Caco-2 (cell line): ENCODE measurements at places on chromosomes 1 and 21.

DNA sequence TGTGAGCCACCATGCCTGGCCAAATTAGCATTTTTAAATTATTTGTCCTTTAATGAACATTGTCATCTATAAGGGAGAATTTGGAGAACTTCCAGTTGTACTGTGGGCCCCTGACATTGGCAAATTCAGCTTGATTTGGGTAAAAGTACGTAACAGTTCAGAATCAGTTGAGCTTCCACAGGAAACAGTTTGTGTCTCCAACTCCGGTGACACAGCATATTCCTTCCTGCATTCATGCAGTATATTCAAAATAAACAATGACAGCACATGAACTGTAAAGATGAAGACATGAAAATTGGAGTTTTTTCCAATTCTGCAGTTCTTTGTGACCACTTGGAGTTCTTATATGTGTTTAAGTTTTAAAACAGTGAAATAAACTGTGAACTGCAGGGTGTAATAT lies 28.2 kb downstream of the RNF220 start:
- no peak for DNase-seq

DNA sequence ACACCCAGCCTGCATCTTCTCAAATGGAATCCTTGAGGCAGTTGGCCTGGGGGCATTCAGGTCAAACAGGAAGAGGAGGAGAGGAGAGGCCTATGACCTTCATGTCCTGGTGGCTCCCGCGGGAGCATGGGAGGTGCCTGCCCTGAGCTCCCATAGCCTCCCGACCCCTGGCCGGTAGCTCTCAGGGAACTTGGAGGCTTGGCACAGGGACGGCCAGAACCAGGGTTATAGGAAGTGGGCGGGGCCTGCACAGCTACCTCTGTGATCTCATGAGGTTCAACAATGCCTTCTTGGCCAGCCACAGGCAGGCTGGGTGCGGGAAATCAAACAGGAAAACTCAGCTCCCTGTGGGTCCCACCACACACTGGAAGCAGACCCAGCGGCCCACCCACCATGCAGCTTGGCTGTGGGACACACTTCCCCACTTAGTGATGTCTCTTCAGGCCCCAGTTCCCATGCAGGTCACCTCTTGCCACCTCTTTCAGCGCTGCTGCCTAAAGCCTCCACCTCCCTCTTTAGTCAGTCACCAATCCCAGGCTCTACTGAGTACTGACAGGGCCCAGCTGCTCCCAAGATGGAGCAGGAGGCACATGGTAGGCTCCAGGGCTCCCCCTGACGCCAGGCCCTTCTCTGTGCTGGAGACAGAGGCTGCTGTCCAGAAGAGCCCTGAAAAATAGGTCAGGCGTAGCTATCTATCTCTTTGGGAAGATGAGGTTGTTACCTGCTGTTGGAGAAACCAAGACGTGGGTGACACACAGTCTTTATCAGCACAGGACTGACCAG lies at the start of gene SLFNL1:
Gene SLFNL1, minus strand, starts transcription at position 200 of the 783 bp plus-strand sequence. CDS start 1,065 bp downstream, outside the sequence.
- no peak for DNase-seq

DNA sequence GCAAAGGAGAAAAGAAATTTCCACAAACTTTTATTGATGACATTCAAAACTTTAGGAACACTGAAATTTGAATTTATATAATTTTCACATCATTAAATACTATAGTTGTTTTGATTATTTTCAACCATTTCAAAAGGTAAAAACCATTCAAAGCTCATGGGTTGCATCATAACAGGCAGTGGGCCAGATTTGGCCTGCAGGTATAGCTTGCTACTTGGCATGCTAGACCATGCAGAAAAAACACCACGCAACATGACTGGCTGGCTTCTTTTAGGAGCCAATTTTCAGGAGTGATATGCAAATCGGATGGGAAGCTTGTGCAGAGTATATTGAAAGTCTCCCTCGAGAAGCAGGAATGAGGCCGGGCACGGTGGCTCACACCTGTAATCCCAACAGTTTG lies 144.8 kb downstream of the GLUL start:
- no peak for DNase-seq

GRCh38 chr1:183247066-183247465 lies 61.0 kb downstream of the LAMC2 start:
- DNase-seq, result no peak

GRCh38 chr1:94101613-94102525 lies 19.1 kb downstream of the ABCA4 start:
- peak; percentile 40 for DNase-seq

- DNase-seq, result no peak
Observed at GRCh38 chr1:118785246-118785645, 202.9 kb downstream of the TBX15 start.

DNA sequence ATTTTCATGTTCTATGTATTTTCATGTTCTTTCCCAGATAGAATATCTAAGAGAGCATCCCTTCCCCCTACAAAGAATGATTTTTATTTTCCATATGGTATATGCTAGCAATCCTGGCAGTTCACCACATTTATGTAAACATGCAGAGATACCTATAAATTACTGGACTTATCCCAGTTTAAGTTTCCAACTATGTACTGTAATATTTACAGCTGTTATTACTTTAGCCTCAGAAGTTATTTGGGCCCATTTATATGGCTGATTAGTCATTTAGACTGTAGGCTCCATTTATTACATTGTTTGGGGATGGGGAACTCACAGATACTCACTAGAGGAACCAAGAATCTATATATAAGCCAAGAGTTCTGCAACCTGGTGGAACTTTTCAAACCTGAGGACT lies 84.8 kb upstream of the WARS2 start:
- no peak for DNase-seq

DNA sequence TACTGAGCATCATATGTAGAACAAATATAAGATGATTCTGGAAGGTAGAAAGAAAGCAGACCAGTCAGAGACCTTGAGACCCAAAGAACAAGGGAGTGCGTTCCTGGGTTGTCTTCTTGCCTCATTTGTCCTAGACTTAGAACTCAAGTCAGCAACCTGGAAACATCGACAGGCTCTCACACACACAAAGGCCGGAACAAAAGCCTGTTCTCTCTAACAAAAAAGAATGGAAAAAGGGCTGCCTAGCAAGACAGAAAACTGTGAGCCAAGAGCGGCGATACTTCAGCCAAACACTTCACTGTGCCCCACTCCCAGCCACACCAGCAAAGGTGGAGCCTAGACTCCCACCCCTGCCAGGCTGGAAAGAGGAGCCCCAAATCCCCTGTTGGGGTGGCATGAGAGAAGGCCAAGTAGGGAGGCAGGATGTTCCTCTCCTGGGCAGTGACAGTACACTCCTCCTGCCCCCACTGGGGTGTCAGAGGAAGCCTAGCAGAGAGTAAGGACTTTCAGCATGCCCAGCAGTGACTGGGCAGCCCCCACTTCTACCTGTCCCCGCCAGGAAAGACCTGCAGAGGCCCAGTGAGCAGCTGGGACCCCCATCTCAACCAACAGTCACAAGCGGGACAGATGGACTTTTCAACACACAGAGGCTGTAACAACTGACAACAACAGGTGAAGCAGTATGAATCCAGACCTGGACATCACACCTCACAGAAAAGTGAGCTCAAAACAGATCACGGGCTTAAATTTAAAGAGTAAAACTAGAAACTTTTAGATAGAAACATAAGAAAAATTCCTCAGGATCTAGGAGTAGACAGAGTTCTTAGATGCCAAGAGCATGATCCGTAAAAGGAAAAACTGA lies 33.0 kb downstream of the MRAP start:
- DNase-seq, result no peak

GRCh38 chr1:114670083-114671010 lies 498 bp upstream of the DENND2C start:
- peak; percentile 89 for DNase-seq

- no peak for DNase-seq
Observed at GRCh38 chr1:220878191-220879075, 810 bp upstream of the HLX start.

GRCh38 chr1:3504151-3504821 lies 49.8 kb downstream of the ARHGEF16 start:
- no peak for DNase-seq

GRCh38 chr1:227559499-227559898 lies 3.9 kb upstream of the ZNF678 start:
- no peak for DNase-seq

- peak; percentile 38 for DNase-seq
Observed at GRCh38 chr1:8598060-8598724, 219.2 kb downstream of the RERE start.

- no peak for DNase-seq
Observed at GRCh38 chr1:223513309-223513708, 120.1 kb downstream of the CCDC185 start.

DNA sequence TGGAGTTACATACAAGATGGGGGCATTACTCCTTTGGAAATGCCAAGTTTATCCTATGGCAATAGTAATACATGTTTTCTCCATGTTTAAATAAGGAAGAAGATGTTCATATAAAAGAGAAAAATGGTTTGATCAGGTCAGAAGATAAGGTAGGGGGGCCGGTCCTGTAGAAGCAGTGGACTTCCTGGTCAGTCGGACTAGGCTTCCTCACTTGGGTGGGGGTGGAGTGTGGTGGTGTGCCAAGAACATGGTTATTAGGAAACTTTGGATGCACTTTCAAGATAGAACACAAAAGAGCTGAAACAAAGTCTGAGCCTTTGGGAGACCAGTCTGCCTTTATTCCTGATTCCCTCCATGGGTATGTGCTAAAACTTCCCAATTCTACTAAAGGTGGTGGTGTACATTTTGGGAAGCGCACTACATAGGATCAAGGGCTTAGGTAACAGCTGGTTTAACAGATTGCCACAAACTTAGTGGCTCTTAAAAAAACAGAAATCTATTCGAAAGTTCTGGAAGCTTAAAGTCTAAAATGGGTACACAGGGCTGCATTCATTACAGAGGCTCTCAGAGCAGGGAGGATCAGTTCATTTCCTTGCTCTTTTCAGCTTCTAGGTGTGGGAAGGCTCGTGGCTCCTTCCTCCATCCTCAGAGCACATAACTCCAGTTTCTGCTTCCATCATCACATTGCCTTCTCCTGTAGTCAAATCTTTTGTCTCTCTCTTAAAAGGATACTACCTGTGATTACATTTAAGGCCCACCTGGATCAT lies 64.6 kb downstream of the KDM1A start:
- no peak for DNase-seq

DNA sequence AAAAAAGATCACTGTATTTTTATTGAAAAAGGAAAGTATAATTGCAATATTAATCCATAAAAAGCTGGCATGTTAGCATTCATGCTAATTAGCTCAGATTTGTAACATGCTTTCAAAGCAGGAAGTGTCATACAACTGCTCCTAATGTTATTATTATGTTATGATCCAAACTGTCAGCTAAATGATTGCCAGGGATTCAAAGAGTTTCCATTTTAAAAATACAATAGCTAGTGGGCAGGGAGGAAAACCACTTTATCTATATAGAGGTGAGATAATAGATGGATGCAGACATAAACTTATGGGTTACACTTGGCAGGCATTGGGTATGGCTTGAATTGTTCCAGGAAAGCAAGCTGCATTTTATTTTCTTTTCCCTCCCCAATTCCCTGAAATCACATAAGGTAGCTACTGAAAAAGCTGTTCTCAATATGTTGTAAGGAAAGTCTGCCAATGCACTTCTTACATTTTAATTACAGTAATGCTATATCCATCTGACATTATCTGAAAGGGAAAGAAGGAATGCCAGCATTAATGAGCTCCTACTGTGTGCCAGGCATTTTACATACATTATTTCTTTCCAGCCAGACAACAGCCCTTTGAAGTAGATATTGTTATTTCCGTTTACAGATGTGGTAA lies 9.8 kb upstream of the MYSM1 start:
- no peak for DNase-seq

- no peak for DNase-seq
Observed at GRCh38 chr1:9451081-9451480, 88.2 kb upstream of the SLC25A33 start.

- no peak for DNase-seq
Observed at GRCh38 chr1:207054491-207054890, 1.4 kb downstream of the PFKFB2 start.

DNA sequence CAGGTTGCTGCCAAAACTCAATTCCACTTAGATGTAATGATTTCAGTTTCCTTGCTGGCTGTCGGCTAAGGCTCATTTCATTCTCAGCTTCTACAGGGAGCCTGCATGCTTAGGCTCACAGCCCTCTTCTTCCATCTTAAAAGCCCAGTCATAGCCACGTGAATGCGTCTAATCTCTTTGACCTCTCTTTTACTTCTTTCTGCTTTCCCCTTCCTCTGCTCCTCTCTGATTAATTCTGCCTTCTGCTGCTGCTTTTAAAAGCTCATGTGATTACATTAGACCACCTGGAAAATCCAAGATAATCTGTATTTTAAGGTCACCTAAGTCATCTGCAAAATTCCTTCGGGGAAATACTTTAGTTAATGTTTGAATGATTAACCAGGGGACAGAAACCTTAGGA lies 812.8 kb upstream of the BRINP3 start:
- DNase-seq, result no peak

DNA sequence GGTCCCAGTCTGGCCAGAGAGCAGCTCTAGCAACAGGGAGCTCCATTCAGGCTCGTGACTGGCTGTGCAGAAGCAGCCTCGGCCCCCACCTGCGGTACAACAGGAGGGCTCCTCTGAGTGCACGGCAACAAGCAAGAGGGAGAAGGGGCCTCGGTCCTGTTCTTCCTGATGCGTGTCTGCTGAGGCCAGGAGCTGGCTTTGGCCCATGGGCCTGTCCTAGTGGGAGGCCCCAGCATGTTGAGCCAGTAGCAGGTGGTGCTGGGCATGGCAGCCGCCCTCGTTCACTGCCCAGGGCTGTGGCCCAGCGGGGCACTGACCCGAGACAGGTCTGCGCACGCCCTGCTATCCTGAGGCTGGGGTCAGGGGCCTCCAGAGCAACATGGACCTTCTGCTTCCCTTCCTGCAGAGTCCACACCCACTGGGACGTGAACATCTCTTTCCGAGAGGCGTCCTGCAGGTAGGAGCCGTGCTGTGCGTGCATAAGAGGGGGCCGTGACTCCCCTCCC lies 7.0 kb downstream of the SAMD11 start:
- no peak for DNase-seq

GRCh38 chr1:16266411-16267118 lies 29.6 kb upstream of the CPLANE2 start:
- DNase-seq, result no peak

DNA sequence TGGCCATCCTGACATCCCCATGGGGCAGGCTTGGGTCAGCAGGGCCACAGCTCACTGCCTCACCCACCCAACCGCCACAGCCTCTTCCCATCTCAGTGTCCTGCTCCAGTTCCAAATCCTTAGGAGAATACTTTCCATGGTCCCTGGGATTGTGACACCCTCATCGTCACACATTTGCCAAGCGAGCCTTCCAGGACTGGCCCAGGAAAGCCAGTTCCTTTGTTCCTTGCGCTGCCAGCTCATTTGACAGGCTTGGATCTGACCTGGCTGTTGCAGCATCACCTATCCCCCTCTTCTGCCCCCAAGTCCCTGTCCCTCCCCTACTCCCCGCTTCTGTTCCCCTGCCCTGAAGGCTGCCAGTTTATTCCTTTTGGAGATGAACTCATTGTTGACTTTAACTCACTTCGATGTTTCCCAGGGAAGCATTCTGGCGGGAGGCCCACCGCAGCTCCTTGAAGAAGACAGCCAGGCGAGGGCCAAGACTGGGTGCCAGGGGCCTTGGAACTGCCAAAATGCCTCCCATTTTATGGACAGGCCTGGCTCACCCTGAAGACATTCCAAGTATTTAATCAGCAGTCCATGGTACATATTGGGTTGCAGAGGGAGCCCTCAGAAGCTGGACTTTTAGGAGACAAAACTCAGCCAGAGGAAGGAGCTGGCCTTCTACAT lies 10.2 kb upstream of the GNL2 start:
- no peak for DNase-seq
